ENCODE measurements at places on chromosomes 5 and 9.

DNA sequence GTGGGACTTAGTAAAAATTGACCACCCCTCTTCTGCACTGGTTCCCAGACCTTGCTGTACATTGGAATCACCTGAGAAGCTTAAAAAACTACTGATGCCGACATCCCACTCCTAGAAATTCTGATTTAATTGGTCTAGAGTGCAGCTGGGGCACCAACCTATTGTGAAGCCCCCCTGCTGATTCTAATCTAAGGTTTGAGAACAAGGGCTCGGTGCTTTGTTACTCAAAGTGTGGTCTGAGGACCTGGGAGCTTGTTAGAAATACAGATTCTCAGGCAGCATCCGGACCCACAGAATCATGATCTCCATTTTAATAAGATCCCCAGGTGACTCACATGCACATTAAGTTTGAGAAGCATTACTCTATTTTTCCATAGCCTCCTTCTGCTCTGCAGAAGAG, 57.8 kb upstream of the LPAR1 start:
- DNase-seq: no peak

DNA sequence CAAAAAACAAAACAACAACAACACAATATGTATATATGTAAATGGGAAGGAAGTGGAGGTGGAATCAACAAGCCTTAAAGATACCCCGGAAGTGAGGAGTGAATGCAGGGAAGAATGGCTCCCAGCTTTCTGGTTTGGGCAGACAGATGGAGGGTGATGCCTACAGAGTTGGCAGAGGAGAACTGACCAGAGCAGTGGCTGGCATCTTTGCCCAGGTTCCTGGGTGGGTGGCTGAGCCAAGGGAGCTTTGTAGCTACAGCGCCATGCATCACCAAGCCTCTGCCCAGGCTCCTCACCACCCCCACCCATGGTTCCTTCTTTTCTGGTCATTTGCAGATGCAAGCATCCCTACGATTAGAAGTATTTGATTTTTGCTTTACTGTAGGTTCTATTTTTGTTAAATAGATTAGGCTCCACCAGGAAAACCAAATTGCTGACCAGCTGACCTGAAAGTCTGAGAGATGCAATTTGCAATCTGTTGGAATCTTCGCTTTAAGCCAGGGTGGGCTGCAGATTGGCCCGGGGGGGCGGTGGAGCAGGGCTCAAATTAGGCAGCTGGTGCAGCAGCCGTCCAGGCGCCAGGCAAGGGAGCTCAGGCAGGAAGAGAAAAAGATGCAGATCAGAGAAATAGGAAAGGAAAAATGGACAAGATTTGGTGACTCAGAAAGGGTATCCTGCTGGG, 163.3 kb upstream of the TBC1D2 start:
- no peak for DNase-seq

- no peak for DNase-seq
Measured at GRCh38 chr5:10642367-10642766, 78.5 kb downstream of the ANKRD33B start.

- DNase-seq: no peak
Measured at GRCh38 chr9:34517185-34517584, 5.6 kb downstream of the ENHO start.

DNA sequence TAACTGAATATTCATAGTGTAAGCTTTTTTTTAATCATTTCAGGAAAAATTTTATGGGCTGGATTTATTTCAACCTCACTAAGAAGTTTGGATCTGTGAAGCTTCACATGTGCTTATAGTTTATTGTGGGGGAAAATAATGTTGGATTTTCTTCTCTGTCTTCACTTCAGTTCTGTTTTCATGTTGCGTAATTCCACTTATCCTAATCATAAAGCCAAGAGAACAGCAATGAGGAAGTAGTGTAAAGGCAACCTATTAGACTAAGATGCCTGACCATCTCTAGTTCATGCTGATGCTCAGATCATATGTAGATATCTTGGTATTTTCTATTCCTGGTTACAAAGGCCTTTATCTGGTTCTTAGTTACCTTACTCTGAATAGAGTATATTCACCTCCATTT, 50.0 kb downstream of the CD180 start:
- no peak for DNase-seq

DNA sequence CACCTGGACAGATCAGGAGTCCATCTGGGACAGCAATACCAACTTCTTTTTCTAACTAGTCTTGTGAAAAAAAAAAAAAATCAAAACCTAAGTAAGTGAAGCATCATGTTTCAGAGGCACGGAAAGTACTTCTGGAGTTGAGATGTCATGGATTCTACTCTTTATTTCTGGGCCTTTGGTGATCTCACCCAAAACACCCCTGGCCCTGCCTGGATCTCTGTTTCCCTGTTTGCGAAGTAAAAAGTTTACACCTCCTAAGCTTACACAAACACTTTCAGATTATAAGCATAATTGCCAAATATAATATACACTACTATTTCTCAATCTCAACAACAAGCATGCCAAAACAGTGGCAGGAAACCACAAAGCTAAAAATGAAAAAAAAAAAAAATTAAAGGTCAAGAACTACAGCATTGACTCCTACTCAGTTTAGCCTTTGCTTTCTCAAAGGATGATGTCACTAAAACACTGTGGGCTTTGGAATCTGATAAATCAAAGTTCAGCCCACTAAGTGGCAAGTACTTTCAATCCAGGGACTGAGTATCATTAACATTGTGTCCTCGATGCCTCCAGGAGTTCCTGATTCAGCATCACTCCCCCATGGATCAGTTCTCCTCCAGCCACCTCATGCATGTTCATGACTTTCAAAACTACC, 291.9 kb downstream of the NFIB start:
- DNase-seq: no peak

GRCh38 chr9:74876382-74876949, 11.3 kb downstream of the TRPM6 start:
- no peak for DNase-seq

GRCh38 chr5:153552886-153553285, 62.4 kb downstream of the GRIA1 start:
- no peak for DNase-seq

DNA sequence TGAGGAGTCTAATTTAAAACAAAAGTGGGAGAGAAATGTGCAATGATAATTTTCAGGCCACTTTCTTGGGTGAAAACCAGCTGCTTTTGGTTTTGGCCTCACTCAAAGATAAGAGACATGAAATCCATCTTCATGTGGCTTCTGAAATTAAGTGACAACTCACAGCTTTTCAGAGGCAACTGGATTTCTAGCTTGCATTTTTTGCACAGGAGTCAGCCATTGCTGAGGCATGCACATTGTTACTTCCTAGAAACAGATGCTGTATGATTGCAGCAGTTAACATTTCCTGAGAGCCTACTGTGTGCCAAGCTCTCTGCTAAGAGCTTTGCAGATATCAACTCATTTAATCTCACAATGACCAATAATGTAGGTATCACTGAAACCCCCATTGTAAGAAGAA, 562.6 kb downstream of the NR2F1-AS1 start:
- DNase-seq: no peak

GRCh38 chr5:167759057-167759821, 532.2 kb upstream of the WWC1 start:
- no peak for DNase-seq

- DNase-seq: no peak
Measured at GRCh38 chr5:36600917-36601527, 5.4 kb upstream of the SLC1A3 start.

DNA sequence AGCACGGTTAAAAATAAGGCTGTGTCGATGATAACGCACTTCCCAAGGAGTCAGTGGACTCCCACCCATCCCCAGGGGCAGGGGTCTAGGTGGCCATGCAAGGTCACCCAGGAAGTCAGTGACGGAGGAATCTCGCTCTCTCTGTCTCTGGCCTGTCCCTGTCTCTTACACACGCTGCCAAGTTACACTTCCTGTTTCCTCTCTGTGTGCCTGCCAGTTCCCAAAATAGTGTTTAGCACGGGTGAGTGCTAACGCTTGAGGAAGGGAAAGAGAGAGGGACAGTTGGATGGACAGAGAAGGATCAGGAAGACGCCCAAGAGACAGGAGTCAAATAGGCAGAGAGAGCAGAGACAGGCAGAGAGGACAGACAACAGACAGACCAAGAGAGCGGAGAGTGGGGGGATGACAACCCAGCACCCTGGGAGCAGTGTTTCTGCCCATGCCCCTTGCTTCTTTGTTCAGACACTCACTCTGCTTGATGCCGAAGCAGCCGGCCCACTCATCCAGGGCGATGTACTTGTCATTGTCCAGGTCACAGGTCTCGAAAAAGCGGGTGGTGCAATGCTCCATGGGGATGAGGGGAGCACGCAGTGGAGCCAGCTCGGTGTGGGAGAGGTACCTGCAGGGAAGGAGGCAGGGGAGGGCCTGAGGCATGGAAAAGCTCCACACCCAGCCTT, 23.0 kb downstream of the SPARC start:
- DNase-seq: no peak

- no peak for DNase-seq
Measured at GRCh38 chr5:155270725-155271124, 257.2 kb downstream of the KIF4B start.

GRCh38 chr9:110622368-110622767, 42.8 kb upstream of the SVEP1 start:
- no peak for DNase-seq

GRCh38 chr5:178994580-178995340, at the start of gene GRM6:
Gene GRM6 (minus strand): TSS chr5:178995320. CDS start chr5:178994944, 376 bp downstream.
- DNase-seq: no peak

DNA sequence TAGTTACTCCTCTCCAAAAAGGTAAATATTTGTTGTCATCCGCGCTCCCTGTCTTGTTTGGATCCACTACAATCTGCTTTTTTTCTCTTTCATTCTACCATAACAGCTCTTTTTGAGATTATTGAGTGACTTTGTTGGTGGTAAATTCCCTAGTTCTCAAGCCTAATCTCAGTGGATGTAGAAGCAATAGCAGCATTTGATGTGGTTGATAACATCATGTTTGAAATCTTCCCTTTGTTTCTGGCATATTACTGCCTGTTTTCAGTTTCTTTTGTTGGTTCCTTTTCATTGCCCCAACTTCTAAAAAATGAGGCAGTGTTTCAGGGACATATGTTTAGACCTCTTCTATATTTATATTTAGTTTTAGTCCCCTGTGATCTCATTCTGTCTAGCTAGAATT, 8.9 kb downstream of the CDC42SE2 start:
- DNase-seq: peak; percentile 73

GRCh38 chr5:159095866-159096242, 3.9 kb downstream of the EBF1 start:
- no peak for DNase-seq

- DNase-seq: peak; percentile 54
Measured at GRCh38 chr5:128905568-128906110, 59.6 kb upstream of the SLC27A6 start.

DNA sequence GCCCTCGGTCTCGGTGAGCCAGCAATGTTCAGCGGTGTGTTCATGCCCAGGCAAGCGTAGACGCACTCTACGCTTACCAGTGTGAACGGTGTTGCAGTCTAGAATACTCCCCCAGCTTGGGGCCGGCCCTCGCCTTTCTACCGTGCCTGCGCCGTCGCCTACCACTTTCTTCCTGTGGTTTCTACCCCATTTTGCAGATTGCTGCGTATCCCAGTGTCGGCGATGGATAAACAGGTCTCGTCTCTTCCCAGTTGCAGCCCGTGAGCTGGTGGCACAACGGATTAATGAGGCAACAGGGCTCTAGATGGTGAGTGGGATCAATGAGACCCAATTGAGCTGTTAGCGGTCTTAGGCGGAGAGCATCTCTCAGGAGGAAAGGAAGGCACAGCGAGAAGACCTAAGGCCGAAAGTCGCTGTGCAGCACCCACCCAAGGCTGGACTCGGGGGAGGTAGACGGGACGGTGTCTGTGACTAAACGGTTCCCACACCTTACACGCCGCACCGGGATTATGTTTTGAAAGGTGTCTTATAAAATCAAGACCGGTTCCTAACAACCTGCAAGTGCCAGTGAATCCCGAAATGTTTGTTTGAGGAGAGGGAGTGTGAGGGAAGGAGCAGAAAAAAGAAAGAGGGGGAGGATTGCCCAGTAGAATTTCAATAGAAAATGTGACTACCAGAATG, 5.8 kb downstream of the OTP start:
- no peak for DNase-seq

DNA sequence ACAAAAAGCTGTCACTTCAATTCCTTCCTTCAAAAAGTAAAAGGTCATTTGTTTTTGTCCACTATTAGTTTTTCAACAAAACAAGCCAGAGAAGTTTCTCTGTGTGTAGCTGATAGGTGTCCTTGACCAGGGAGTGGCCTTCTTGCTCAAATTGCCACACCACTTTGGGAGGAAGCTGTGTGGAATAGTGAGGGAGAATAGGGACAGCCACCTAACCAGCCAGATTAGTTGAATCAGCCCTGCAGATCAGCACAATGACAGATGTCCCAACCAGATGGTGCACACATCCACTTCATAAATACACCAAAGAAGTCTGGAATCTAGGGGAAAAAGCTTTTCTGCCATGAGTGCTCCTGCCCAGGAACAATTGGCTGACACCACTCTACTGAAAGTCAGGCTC, 37.2 kb downstream of the NREP start:
- no peak for DNase-seq

DNA sequence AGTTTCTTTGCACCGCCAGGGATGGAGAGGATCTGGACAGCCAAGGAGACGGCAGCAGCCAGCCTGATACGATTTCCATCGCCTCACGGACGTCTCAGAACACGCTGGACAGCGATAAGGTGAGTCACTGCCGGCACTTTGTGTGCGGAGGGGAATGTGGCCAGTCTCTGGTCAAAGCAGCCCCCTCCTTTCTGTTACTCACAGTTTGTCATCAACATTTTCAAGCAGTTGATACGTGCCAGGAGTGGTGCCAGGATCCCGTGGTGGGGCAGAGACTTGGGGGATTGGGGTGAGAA, 175.1 kb upstream of the OTULINL start:
- no peak for DNase-seq

DNA sequence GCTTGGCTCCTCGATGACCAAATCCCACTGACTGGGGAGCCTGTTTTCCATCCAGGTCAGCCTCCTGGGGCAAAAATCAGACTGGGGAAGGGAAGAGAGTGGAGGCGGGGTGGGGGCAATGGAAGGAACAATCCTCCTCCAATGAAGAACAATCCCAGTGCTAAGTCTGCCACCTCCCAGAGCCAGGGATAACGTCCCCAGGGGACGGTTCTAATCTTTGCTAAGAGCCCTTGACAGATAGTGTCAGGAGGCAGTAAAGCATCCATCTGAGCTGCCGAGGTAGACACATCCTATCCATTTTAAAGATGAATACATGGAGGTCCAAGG, 298.5 kb upstream of the MSX2 start:
- DNase-seq: no peak

All from CD4-positive, alpha-beta T cell treated with Interleukin-4 for 4 hours (primary cell).